ENCODE measurements at places on chromosomes 4 and X.

DNA sequence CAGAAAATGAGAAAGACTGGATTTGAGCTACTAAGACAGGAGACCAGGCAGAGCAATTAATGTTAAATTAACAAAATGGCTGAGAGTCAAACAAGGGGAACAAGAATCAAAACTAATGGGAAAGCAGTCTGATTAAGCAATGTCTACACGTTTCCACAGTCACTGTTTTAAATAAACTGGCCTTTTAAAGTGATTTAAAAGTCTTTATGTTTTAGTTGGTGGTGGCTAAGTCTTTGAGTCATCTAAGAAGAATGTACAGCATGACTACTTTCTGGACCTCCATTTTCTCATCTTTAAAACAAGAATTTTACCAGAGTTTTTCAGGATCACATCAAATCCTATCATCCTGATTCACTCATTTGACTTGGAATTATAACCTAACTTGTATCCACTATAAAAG is 233.8 kb downstream of the ENOX2 start:
- no peak for DNase-seq

- no peak for DNase-seq
Observed at GRCh38 chrX:150870487-150871340, 27.8 kb downstream of the CD99L2 start.

DNA sequence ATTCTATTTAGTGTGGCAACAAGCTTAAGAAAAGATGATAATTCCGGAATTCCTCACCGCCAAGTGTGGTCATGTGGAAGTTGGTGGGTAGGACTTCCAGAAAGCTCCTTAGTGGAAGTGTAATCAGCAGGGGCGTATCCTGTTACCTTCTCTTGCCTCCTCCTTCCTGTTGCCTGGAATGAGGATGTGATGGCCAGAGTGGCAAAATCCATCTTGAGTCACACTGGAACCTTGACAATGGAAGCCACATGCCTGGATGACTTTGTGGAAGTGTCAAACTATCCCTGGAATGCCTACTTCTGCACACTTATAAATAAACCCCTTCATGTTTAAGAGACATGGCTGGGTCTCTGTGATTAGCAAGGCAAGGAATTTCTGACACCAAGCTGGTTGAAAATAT is 191.0 kb downstream of the PRDM5 start:
- no peak for DNase-seq

DNA sequence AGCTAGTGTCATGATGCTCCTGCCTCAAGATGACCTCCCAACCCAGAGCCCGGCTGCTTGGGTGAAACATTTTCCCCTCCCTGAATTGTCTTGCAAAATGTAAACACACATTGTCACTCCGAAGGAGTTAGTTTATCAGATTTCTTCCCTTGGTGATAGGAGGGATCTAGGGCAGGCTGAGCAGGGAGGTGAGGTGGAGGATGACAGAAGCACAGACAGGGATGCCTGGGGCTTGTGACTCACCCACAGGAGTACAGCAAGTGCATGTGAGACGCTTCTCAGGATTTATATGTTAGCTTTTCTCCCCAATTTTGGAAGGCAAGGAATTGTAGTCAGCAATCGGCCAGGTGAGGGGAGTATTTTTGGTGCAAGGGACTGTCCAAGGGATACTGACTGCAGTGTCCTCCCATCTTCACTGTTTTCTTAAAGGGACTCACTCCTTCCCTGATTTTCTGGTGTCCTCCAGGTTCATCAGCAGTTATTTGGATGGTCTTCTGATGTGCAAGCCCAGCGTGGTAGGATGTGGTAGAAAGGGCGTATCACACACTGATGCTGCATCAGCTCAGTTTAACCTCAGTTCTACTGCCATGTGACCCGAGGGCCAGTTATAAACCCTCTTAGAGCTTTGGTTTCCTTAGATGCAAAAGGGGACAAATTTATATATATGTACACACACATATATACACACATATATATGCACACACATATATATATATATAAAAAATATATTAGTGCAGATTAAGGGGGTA is 46.2 kb upstream of the IGFBP7 start:
- no peak for DNase-seq

GRCh38 chrX:68988865-68989264 is 160.0 kb downstream of the EFNB1 start:
- no peak for DNase-seq

GRCh38 chrX:30308263-30309138 is 689 bp downstream of the NR0B1 start:
- DNase-seq: no peak

DNA sequence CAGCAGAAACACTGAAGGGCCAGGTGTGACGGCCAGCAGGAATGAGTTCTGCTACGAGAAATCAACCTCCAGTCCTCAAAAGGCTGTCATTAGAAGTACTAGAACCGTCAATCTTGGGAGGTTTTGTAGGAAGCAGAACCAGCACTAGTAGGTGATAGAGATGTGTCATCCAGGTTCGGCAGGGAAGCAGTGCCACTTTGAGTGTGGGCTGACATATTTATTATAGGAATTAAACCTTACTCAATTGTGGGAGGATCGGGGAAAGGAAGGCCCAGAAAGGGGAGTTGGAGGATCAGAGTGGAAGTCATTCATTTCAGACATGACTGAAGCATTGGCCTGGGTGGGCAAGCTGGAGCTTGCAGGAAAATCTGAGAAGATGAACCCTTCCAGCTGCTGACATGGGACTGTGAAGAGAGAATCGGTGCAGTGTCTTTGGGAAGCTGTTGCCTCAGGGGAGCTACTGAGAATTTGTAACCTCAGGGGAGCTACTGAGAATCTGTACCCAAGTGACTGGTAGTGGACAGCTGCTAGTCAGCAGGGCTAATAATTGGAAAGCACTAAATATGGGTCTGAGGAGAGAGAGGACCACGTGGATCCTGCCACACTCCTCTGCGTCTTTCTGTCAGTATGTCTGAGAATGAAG is 177.4 kb downstream of the SPRY1 start:
- DNase-seq: no peak

DNA sequence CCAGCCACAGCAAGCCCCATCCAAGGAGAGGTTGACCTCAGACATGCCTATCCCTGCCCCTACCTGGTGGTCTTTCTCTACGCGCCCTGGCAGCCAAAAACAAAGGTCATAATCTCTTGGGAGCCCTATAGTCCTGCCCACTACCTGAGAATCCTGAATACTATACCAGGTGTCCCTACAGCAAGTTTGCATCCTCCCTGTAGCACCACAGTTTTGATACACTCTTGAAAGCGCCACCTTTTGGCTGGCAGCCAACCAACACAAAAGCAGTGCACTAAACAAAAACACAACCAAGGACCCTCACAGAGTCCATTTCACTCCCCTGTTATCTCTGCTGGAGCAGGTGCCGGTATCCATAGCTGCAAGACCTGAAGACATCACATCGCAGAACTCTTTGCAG is 523.8 kb upstream of the CPEB2 start:
- no peak for DNase-seq

DNA sequence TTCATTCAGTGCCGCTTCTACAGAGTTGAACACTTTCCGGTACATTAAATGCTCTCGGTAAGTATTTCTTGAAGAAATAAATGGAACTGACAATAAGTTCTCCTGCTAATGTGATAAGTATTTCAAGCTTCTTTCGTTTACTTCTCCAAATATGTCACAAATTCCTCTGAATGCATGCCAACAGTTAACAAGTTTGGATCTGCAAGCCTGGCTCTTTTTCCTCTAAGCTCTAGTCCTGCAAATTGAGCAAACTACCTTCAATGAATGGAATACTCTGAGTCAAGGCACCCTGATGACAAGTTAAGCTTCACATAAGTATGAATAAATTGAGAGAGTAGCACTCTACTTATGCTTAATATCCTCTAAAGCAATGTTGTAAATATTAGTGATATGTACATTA is 403.6 kb downstream of the PDGFC start:
- no peak for DNase-seq

GRCh38 chr4:39114436-39114835 is 52.4 kb downstream of the KLHL5 start:
- DNase-seq: no peak

GRCh38 chrX:111133389-111133788 is 37.4 kb downstream of the PAK3 start:
- no peak for DNase-seq

GRCh38 chrX:148517176-148517575 is 16.8 kb downstream of the AFF2 start:
- no peak for DNase-seq

DNA sequence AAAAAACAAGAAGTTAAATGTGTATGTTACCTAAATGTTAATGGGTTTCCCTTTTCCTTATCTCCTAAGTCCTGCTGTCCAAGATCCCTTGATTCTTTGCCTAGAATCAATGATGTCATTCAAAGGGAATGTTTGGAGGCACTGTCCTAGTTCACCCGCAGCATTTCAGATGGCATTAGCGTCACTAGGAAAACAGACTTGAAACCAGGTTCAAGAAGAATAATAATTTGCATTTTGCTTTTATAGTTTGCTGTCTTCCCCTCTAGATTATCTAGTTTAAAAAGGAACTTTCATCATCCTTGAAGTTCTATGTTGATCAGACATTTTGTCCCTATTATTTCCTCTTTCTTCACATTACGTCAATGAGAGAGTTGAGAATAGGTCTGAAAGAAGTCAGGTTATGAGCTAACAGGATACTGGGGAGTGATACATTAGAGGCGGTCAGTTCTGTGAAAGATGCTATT is 234.1 kb upstream of the PGRMC2 start:
- DNase-seq: no peak

DNA sequence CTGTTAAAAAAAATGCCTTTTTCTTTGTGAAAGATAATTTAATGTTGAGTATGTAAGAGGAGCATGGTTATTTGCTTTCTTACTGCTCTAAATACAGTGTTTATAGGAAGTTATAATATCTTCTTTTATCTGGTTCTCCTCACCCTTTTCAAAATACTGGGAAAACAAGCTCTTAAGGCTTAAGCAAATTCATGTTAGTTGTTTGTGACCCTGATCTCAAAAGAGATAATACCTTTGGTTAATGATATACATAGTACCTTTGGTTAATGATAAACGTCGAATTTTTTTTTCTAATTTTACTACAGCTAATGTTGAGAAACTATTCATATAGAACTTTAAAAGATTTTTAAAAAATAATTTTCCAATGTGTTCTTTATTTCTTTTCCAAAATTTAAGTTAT is 180.1 kb downstream of the RAPGEF2 start:
- DNase-seq: no peak

DNA sequence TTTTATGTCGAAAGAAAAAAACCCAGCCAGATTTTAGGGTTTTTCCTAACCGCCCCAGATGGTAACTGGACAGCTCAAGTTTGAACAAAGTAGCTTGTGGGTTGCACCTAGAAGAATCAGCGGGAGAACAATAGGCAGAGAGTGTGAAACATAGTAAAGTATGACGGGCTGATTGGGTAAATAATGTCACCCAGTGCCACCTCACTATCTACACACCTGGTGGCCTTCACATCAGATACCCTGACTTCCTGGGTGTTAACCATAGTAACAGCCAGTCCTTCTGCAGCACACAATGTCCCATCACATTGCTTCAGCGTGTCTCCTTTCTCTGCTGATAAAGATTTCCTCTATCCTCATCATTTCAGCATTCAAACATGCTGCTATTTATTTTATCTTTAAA is 159.1 kb upstream of the HS3ST1 start:
- DNase-seq: no peak

DNA sequence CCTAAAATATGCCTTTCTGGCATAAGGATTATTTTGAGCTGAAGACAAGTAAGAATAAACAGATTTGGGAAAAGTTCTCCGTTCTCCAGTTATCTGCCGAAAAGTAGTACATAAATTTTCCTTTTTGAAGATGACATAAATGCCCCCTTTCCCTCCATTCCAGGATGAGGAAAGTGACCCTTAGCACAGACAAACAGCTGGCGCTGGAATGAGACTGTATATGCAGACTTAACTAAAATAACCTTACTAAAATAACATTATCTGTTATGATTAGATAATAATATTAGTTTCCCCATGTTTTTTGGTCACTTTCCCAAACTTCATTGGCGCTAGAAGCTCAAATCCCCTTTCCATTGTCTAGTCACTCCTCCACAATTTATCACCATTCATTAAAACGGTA is 21.5 kb downstream of the PDGFC start:
- DNase-seq: no peak

DNA sequence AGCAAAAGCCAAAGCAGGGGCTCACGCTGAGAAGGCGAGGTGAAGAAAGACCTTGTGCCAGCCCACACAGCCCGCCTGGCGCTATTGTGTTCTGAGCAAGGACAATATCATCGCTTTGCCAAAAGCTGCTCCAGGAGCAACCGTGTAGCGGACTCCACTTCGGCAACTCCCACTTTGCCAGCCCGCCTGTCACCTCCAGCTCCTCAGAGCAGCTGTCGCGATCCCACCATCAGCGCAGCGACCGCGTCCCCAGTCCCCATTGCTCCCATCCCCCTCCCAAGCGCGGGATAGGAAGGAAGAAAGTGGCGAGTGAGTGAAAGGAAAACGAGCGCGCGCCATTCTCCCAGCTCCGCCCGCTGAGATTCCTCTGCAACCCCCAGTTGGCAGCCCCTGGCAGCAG is 759 bp downstream of the ZC4H2 start:
- peak; percentile 49 for DNase-seq

- no peak for DNase-seq
Observed at GRCh38 chr4:70225824-70226223, at the start of gene FDCSP. FDCSP (plus strand) TSS chr4:70226124; CDS start chr4:70231195, 5,071 bp downstream.

GRCh38 chr4:57672846-57673433 is 562.8 kb upstream of the IGFBP7 start:
- DNase-seq: no peak

GRCh38 chrX:17767734-17768133 is 30.4 kb downstream of the SCML1 start:
- DNase-seq: no peak

- DNase-seq: no peak
Observed at GRCh38 chr4:88481537-88481936, 24.6 kb downstream of the HERC5 start.

GRCh38 chrX:82163701-82164100 is 961.8 kb downstream of the SH3BGRL start:
- DNase-seq: no peak

DNA sequence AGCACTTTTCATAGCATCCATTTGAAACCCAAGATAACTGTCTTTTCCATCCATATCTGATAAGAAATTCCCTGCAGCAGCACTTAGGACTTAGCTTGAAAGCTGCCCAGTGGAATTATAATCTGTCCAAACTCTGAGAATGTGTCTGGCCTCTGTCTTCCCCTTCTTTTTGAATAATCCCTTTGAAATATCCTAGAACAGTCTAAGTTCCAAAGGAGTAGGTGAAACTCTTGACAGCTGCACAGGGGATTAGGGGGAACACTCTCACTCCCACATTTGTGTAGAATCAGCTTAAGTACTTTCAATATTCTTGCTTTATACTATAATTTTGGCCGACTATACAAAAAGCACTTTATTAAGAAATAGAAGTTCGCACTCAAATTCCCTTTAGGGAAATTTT is 157.7 kb downstream of the PAPSS1 start:
- no peak for DNase-seq

GRCh38 chrX:66142351-66142750 is 21.7 kb upstream of the HEPH start:
- no peak for DNase-seq

GRCh38 chrX:56130031-56130430 is 102.1 kb upstream of the KLF8 start:
- no peak for DNase-seq

- DNase-seq: no peak
Observed at GRCh38 chrX:3119376-3119775, 78.1 kb downstream of the ARSF start.

All from OCI-LY7 (cell line).